Lower leg skin (tissue), 4 donors: ENCODE measurements at places on chromosomes 5 and 9. TPM values are rescaled to one million over a fixed set of nuclear protein-coding genes. Genes with fewer than 3 reads are reported as not detected.

Gene ACER2
- 10.0 TPM for total RNA-seq

Gene PLAC8L1
- total RNA-seq = not detected

Gene SPATA9
- not detected for total RNA-seq

Gene ZFP2
- 2.1 TPM for total RNA-seq

Gene ADGRD2
- 0.49 TPM for total RNA-seq

Gene DDX4
- not detected for total RNA-seq

Gene SOX30
- total RNA-seq = 0.10 TPM

- DNase-seq = no peak
Measured at GRCh38 chr9:104108315-104108714, 14.2 kb downstream of the SMC2 start.

GRCh38 chr9:89173072-89173471, 5.5 kb downstream of the SHC3 start:
- DNase-seq = no peak

- DNase-seq = no peak
Measured at GRCh38 chr9:71634752-71635151, 133.6 kb downstream of the CEMIP2 start.

DNA sequence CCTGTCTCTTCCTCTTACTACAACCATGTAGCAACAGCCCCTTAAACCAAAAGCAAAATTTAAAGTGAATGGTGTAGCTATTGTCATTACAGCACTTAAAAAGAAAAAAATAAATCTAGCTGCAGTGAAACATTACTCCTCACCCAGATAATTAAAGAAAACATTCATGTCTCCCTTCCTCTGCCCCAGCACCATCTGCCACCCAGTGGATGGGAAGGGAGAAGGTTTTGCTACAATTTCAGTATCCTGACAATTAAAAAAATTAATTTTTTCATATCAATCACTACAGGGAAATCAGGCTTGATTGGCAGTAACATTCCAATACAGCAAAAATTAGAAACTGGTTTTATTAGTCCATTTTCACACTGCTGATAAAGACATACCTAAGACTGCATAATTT, 147.4 kb upstream of the PUM3 start:
- DNase-seq = no peak

GRCh38 chr5:168989731-168990505, 311.0 kb downstream of the SLIT3 start:
- no peak for DNase-seq

GRCh38 chr5:1262381-1262780, 32.5 kb downstream of the TERT start:
- DNase-seq = no peak

- no peak for DNase-seq
Measured at GRCh38 chr9:8633784-8634183, 834.2 kb upstream of the DMAC1 start.

- DNase-seq = peak; percentile 68
Measured at GRCh38 chr5:142013734-142014521, 1.1 kb upstream of the GNPDA1 start.

GRCh38 chr5:15255576-15255975, 244.4 kb upstream of the FBXL7 start:
- DNase-seq = no peak

- DNase-seq = no peak
Measured at GRCh38 chr5:60836131-60836530, 7.9 kb downstream of the ELOVL7 start.

- no peak for DNase-seq
Measured at GRCh38 chr5:90902651-90903386, 344.2 kb downstream of the ADGRV1 start.

DNA sequence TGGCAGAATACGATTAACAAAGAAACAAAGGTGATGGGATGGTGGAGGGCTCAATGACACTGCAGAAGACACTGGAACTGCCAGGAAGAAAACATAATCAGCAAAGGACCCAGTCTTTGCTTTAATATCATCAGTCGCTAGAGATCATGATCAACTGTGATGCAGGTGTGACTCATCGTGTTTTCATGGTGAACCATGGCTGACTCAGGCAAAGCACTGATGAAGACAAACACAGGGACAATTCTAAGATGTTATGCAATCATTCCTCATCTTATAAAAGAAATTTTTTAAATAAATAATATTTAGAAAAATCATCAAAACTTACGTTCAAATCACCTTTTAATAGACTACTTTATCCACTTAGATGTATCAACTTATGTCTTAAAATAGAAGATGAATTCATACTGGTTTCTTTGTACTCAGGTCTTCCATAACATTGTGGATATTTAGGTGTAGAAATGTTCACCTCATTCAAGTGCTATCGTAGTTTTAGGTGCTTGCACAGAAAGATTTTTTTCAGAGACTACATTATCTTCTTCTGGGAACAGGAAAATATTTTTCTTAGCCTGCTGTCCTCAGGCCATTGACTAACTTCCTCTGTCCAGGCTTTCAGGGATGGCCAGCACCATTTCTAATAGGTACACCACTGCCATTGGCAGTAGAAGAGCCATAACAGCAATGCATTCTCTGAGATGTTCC, 673.4 kb upstream of the MEF2C start:
- DNase-seq = no peak

DNA sequence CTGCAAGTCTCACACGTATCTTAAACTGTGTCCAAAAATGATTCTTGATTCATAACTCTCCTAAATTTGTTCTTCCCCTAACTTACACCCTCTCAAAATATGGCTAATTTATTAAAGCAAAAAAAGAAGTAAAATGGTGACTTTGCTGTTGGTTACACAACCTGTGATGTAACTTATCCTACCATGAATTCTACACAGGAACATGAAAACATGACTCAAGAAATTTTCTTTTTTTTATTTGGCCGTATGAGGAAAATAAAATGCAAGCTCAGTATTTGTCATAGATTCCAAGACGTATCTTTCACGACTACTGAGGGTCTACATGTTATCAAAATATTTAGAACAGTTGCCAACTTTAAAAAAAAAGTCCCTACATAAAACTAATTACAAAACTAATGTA, 9.2 kb downstream of the LIFR start:
- no peak for DNase-seq
